ENCODE measurements at places on chromosomes 3 and 15. TPM values are rescaled to one million over a fixed set of nuclear protein-coding genes. Genes with fewer than 3 reads are reported as not detected.

Gene CFAP100
- not detected for total RNA-seq

Gene FAM81A
- 0.49 TPM for total RNA-seq

Gene NME9
- not detected for total RNA-seq

Gene SRGAP3
- total RNA-seq = 20.6 TPM

Gene B3GNT5
- total RNA-seq = 20.4 TPM

Gene GMNC
- total RNA-seq = 0.25 TPM

Gene TRPC1
- total RNA-seq = 12.0 TPM

Gene TEX55
- total RNA-seq = not detected

Gene DPPA2
- total RNA-seq = not detected

Gene CAV3
- total RNA-seq = not detected

Gene SH2D7
- not detected for total RNA-seq

Gene IL20RB
- 67.3 TPM for total RNA-seq

Gene NLGN1
- 4.7 TPM for total RNA-seq

Gene OR4F15
- not detected for total RNA-seq

Gene CSPG5
- total RNA-seq = 0.98 TPM

Gene ADAMTS9
- 118 TPM for total RNA-seq

Gene CADM2
- 3.7 TPM for total RNA-seq

Gene NAA80
- total RNA-seq = 10.1 TPM

Gene TIGIT
- 8.6 TPM for total RNA-seq

Gene SAMD7
- total RNA-seq = not detected

Gene CKMT1B
- total RNA-seq = 29.7 TPM

Gene LTK
- total RNA-seq = 1.5 TPM

Gene TRH
- total RNA-seq = 1.2 TPM

Gene TRPM1
- not detected for total RNA-seq

Gene RAB6B
- 3.7 TPM for total RNA-seq

Gene RMDN3
- total RNA-seq = 19.6 TPM

Gene STARD9
- total RNA-seq = 35.1 TPM

Gene CEMIP
- 0.74 TPM for total RNA-seq

Gene CAMK2N2
- total RNA-seq = not detected

Gene EXD1
- total RNA-seq = not detected

Gene CD86
- 0.98 TPM for total RNA-seq
